ENCODE measurements at places on chromosomes 16 and 17.

DNA sequence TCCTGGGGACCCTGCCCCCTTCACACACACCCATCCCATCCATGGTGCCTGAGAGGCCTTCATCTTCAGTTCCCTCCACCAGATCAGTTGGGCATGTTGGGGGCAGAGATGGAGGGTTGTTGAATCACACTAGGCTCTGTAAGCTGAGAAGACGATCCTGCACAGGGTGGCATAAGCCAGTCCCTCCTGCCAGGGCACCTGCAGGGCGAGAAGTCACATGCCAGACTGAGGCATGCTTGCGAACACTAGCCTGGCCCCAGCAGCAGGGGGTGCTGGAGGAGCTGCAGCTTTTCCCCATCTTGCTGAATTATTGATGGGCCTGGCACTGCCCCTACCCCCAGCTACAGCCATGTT is 6.1 kb upstream of the TBX2 start:
- DNase-seq = no peak

DNA sequence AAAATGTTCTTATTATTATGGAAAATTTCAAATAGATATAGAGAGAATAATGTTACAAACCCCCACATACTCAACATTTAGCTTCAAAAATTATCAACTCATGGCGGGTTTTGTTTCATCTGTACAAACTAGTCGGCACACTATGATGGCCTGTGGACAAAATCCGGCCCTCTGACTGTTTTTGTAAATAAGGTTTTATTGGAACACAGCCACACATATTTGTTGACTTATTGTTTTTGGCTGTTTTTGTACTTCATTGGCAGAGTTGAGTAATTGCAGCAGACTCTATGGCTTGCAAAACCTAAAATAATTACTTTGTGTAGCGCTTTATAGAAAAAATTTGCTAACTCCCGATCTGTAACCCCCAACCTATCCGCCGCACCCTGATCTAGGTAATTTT is 41.4 kb upstream of the CLEC18A start:
- DNase-seq = no peak

DNA sequence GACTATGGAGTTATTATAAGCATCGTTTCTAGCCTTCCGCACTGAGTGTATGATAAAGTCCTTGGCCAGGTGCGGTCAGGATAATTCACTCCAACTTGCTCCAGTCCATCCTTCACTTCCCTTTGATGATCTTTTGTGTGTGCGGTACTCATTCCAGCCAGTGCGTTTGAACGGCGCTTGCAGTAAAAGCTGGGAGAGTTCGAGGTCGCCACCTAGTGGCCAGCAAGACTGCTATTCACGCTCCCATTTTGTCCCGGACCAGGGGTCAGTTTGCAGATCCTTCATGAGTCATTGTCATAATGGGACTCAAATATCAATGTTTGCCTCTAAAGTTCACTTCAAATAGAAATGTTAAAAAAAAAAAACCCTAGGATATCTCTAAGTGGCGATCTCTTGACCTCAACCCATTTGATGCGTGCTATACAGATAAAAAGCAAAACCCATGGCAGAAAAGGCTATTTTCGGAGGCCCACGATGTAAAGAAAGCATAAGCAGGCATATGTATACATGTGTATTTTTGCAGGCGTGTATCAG is 417.1 kb downstream of the TMEM114 start:
- DNase-seq = no peak

DNA sequence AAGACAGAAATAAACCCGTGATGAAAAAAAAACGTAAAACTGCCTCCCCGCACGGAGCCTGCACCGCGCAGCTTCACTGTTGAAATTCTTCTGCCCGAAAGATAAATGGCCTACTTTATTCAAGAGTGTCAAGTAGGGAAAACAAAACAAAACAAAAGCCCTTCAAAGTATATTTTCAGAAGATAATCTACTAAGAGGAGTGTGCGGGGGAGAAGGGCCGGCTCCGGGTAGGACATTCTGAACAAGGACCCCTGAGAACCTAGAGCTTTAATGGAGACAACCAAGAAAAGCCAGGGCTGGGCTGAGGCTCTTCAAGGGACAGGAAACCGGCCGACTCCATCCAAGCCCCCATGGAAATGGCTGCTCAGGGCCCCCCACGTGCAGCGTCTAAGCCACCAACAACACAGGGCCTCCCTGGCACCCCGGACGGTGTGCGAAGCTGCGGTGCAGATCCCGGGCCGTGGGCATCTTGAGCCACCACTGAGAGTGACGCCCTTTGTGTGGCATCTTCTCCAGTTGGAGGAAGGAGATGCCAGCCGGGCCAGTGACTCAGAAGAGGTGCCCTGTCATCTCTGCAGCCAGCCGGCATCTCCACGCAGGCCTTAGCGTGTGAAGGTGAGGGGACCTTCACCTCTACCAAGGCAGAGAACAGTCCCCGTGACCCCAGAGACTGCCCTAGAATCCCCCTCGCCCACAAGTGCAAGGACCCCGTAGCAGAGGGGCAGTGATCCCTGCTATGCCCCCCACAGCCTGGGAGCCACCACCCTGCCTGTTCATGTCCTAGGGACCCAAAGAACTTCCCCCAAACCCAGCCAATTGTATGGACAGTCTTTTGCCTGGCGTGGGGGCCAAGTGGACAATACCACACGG is 250.8 kb downstream of the C16orf95 start:
- DNase-seq = no peak

- DNase-seq = no peak
Measured at GRCh38 chr16:57649443-57649751, 18.7 kb upstream of the ADGRG3 start.

DNA sequence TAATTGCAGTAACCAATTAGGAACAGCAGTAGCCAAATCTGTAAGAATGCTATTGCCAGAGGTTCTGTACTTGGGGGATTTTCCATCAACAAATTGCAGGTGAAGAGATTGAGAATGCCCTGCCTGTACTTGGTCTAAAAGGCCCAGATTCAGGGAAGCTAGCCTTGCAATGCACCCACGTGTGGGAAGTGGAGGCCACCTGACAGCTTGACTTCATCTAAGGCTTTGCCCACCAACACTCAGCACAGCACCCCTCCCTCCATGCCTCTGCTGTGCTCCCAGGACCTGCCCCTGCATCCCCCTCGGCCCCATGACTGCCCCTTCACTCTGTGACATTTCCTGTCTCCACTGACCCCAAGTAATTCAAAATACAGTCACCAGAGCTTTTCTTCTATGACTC is 79.1 kb upstream of the CDH5 start:
- no peak for DNase-seq

DNA sequence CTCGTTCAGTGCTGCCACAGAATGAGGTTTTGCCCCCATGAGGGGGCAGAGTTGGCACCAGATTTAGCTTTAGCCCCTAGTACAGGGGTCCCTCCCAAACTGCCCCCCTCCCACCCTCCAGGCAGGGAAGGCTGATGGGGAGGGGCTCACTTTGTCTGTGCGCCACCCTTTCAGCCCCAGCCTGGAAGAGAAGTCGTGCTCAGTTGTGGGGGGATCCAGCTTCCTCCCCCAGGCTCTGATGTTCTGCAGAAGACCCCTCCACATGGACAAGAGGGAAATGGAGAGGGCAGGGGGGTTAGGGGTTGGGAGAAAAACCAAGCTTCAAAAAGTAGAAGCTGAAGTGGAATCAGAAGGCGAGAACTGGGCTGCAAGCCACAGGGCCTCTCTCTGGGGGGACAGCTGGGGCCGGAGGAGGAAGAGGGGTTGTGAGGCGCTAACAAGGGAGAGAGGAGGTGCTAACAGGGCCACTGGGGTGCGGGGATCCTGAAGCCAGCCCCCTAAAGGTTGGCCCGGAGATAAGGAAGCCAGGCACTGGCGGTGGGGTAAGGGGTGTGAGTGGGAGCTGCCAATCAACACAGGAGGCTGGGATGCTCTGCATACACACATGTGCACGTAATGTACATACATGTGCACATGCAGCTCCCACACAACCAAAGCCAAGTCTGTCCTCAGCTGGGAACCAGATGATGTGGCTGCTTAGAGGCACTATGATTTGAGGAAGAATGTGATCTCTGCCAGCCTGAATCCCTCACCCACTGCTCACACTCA is 7.0 kb upstream of the TMEM92 start:
- no peak for DNase-seq

DNA sequence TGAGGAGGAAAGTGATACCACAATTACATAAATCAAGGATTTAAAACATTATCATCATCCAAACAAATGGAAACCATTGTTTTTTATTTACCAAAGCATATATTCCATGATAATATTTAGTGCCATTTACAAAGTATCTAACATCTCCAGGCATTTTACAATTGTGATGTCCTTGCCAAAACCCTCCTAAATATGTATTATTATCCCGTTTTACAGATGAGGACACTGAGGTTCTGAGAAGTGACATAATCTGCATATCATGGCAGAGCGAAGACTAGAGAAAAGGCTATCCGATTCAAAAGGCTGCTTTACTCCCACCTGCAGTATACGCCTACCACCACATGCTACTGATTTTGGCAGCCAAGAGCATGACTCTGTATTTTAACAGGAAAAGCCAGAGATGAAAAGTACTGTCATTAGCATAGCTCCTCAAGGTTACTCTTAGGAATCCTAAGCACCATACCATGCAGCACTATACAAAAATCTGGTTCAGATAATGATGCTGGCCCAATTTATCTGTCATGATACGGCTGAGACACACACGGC is 301.4 kb downstream of the CA10 start:
- no peak for DNase-seq

- no peak for DNase-seq
Measured at GRCh38 chr16:70600730-70601129, 45.6 kb upstream of the IL34 start.

DNA sequence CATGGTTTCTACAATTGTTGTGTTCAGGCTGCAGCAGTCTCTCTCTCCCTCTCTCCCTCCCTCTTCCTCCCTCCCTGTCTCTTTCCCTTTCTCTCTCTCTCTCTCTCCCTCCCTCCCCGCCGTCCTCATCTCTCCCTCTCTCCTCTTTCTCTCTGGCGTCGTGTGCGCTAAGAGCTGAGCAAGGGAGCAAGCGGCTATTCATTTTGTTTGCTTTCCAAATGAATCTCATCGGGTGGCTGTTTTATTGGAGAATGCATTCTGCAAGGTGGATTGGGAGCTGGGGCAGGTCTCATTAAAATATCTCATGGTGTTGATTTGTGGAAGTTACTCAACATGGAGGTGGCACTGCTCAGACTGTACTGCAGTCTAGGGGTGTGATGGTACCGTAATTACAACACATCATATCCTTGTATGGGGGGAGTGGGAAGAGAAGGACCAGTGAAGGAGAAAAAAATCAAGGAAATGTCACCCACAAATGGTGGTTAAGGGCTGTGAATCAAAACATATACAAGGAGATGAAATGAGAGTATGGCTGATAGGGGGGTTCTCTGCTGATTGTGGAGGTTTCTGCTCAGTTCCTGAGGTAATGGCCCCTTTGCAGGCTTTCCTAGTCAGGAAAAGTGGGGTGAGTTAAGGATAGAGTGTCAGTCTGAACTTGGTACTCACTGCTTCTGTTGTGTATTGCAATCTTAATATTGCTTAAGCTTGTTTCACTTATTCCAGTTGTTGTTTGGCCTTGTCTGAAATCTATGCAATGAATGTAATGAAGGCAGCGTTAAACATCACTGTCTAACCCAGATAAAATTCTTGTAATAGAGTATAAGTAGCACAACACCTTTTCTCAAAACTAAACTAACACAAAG is 2.7 kb downstream of the MSL1 start:
- no peak for DNase-seq

All from activated T-cell treated with anti-CD3 and anti-CD28 coated beads, Interleukin-2, amount 50 U/mL, for 1 hour (primary cell).